ENCODE measurements at places on chromosomes 13 and 19.

DNA sequence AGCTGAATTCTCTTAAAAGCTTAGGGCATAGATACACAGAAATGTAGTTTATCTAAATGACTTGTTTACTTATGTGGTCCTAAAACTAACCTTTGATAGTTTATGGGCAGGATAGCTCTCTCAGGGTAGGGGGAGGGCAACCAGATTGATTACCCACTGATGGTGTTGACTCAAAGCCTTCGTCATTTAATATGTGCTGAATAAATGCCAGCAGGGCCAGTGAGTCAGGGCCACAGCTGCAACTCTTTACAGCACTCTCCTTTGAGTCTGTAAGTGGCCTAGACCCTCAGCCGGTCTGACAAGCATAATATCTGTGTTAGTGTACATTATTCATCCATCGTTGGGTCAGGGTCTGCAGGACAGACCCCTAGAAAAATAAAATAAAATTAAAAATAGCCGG lies 128.5 kb downstream of the ZNF675 start:
- no peak for DNase-seq

- DNase-seq = no peak
Observed at GRCh38 chr19:58007285-58007684, 4.7 kb upstream of the ZNF606 start.

- DNase-seq = no peak
Observed at GRCh38 chr13:49995625-49996101, 1.2 kb upstream of the TRIM13 start.

DNA sequence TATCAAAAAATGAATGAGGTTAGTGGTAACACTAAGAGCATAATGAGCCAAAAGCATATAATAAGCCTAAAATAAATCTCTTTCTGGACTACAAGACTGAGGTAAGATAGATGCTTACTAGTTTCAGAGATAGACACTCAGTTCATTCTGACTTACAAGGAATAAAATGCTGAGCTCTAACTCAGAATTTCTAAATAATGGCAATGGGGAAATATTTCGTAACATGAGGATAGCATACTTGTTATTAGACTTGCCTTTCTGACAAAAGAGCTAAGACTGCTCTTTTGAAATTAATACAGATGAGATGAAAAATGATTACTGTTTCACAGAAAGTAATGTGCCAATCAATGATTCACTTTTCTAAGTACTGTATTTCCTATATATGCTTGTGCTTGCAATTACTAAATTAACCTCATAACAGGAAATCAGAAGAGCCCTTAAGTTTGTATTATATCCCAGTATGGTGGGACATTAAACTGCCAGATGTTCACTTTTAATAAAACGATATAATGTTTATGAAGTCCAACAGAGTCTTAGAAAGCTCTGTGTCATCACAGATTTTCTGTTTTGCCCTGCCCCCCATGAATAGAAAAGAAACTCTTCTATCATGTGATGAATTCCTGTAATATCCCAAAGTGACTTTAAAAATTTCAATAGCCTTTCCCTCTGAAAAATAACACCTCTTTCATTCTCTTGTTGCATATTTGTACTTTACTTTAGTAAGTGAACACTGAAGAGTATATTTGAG lies 2771.0 kb upstream of the PCDH20 start:
- DNase-seq = no peak

DNA sequence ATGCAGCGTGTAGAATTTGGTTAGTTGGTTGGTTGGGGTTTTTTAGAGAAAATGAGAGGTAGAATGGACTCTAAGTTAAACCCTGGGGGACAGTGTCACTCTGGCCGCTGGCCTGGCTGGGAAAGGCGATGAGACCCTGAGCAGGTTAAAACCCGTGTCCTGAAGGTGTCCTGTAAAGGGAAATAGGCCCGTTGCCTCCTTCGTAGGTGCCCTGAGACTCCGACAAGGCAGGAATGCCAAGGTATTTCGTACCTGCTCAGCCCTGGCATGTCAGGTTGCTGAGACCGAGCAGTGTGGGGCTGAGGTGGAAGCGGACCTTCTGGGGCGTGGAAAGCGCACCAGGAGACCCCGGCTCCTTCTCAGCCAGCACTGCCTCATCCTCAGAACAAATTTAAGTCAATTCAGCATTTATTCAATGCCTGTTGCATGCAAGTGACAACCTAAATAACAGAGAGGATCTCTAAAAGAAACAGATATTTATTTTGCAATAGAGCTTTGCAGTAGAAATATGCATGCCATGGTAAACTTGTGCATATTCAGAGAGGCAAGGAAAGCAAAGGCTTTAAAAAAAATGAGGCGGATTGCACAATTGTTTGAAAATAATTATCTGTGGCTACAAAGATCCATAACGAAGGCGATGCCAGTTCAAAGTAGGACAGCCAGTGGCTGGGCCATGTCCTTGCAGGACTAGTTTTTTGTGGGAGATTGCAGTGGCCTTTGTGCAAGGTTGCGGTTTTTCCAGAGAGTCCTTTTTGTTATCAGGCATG lies 1.4 kb upstream of the RAB20 start:
- DNase-seq = no peak

GRCh38 chr13:83423861-83424260 lies 458.4 kb downstream of the SLITRK1 start:
- no peak for DNase-seq

DNA sequence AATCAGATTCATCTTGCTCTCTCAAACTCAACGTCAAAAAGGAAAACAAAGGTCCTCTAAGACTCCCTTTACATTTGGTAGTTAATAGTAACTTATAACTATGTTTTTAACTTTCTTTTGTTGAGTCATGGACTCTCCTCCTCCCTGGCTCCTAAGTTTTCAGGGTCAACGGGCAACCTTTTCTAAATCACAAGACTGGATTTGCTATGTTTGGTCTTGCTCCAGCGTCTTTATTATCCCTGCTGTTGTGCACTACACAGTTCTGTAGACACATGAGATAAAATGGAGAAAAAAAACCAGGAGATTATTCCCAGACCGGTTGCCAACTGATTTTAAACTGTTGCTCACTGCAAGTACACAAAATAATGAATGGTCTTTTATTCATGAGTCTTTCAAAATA lies 1.9 kb upstream of the ITM2B start:
- no peak for DNase-seq

- no peak for DNase-seq
Observed at GRCh38 chr13:111899714-111900389, 167.1 kb upstream of the SOX1 start.

DNA sequence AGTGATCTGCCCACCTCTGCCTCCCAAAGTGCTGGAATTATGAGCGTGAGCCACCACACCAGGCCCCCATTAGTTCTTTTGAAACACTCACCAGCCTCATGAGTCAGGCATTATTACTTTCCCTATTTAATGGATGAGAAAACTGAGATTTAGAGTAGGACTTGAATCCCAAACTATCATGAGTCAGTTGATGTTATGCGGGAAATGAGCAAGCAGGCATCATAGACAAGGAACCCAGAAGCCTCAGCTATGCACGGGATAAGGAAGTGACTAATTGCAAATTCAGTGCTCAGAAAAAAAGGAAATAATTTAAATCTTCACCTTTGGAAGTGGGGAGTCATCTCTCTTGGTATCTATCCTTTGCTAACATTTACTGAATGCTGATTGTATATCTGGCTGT lies 217.5 kb downstream of the ABCC4 start:
- no peak for DNase-seq

GRCh38 chr13:29961036-29961670 lies 110.7 kb upstream of the UBL3 start:
- no peak for DNase-seq

DNA sequence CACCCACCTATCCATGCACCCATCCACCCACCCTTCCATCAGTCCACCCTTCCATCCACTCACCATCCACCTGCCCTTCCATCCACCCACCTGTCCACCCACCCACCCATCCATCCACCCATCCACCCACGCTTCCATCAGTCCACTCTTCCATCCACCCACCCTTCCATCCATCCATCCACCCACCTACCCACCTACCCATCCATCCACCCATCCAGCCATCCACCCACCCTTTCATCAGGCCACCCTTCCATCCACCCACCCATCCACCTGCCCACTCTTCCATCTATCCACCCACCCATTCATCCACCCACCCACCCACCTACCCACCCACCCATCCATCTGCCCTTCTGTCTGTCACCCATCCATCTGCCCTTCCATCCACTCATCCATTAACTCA lies 17.0 kb downstream of the KLHL26 start:
- DNase-seq = no peak

- no peak for DNase-seq
Observed at GRCh38 chr13:40790154-40790616, 774 bp downstream of the SLC25A15 start.

GRCh38 chr13:47146991-47147811 lies 250.3 kb upstream of the HTR2A start:
- no peak for DNase-seq

All from activated naive CD4-positive, alpha-beta T cell (primary cell).